ENCODE measurements at places on chromosomes 11 and 22.

DNA sequence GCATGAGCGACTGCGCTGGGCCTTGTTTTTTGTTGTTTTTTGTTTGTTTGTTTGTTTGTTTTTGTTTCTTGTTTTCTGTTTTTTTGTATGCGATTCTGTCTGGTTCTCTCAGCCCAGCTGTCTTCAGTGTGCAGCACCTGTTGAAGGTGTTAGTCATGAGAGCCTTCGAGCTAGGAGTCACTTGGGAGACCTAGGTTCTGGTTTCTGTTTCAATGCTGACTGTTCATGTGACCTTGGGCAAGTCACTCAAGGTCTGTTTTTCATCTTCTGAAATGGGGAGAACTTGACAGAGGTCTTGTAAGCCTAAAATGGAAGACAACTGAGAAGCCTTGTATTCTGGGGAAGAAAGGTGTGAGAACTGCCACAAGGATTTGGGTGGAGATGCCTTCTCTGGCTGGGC lies 1.8 kb downstream of the DCPS start:
- DNase-seq: no peak

- DNase-seq: no peak
Observed at GRCh38 chr22:46596819-46597218, 23.4 kb upstream of the GRAMD4 start.

DNA sequence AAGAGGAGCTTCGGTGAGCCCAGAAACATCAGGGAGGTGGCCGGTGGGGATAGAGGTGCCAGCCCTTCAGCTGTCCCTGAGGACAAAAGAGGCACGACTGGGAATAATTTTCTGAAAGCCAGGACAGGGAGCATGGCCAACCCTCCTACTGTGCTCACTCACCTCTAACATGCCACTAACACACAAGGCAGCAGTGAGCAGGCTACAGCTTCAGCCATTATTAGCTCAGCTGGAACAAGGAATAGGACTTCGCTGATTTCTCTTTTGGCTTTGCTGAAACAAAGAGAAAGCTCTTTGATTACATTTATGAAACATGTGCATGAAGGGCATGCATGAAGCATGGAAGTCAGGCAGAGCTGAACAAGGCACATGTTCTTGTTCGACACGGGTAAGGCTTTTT lies 12.1 kb upstream of the OR10A5 start:
- no peak for DNase-seq

DNA sequence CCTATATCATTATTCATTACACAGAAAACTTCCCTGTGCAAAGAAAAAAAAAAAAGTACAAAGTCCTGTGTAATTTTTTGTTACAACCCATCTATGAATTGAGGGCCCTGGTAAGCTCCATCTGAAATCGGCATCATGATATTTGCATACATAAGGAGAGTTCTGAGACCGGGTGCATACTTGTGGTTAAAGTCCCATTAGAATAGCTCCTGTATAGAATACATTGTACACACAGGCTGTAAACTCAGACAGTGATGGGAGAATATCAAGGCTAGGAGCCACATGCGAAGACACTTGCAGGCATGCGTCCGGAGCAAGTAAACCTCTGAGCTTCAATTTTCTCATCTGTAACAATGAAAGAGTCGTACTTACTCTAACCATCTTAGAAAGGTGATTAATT lies 353.2 kb downstream of the ETS1 start:
- no peak for DNase-seq

GRCh38 chr11:126129727-126130671 lies 67.3 kb upstream of the CDON start:
- DNase-seq: no peak

DNA sequence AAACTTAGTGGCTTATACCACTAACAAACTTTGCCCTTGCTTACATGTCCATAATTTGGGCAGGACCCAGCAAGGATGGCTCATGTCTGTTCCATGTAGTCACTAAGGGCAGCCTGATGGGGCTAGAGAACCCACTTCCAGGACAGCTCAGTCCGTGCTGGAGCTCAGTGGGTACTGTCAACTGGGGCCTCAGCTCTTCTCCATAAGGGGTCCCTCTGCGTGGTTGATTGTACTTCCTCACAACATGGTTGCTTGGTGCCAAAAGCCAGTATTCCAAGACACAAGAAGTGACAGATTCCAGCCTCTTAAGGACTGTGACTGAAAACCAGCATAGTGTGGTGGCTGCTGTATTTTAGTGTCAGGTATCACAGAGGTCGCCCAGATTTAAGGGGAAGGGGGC lies 675.2 kb downstream of the TBC1D22A start:
- no peak for DNase-seq

- DNase-seq: peak; percentile 89
Observed at GRCh38 chr11:1882265-1883238, 9.1 kb downstream of the PRR33 start.

DNA sequence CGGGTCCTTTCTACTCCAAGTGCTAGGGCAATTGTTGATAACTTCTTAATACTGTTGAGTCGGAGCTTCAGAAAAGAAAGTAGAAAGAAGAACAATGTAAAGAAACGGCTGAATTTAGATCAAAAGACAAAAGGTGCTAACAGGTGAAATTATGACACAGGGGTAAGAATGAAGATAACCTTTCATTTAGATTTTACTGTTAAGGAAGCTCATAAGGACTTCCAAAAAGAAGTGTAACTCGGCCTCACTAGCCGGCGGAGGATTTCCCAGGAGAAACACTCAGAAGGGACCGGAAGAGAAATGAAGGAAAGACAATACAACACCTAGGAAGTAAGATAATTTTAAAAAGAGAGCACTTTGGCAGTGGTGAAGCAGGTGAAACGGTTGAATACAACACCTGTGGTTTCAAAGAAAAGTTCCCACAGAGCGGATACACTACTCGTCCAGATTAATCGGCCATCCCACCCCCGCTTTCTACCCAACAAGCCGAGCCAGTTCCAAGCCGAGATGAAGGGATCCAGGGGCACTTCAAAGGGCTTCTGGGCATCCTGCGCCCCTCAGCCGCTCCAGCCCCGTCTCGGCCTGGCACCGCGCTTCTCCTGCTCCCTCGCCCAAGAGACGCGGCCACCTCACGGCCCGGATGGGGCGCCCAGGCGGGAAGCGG lies 737 bp downstream of the PPP2R1B start:
- no peak for DNase-seq

- peak; percentile 53 for DNase-seq
Observed at GRCh38 chr22:46070215-46070802, 80.0 kb upstream of the PPARA start.

GRCh38 chr11:128720522-128720985 lies 26.7 kb downstream of the FLI1 start:
- peak; percentile 57 for DNase-seq

- no peak for DNase-seq
Observed at GRCh38 chr22:36773935-36774334, 2.0 kb downstream of the IFT27 start.

- no peak for DNase-seq
Observed at GRCh38 chr11:106391771-106392420, 314.4 kb downstream of the AASDHPPT start.

DNA sequence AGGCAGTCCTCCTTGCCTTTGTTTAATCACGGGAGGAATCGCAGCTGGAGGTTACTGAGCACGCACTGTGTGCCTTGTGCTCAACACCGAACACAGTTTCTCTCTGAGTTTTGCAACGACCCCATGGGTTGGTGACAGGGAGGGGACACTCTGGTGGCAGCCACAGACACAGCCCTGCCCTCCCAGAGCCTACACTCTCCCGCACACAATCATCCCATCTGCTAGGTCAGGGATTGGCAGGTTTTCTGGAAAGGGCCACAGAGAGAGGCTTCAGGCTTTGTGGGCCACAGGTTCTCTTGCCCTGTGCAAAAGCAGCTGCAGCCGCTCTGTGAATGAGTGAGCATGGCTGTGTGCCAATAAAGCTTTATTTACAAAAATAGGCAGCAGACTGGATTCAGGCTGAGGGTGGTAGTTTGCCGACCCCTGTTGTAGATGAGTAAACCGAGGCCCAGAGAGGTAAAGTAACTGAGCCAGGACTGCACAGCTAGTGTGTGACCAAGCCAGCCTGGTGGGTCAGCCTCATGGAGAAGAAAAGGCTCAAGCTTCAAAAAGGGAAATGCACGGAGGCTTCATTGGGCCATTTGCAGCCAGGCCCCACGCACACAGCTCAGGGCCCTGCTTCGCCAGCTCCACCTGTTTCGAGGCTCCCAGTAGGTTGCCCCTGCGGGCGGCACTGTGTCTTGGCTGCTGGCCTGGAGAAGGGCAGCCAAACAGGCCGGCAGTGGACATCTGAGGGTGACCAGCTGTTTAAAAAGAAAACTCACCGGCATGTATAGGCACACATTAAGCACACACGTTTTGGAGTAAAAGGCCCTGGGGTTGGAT lies 16.3 kb downstream of the LTO1 start:
- no peak for DNase-seq

DNA sequence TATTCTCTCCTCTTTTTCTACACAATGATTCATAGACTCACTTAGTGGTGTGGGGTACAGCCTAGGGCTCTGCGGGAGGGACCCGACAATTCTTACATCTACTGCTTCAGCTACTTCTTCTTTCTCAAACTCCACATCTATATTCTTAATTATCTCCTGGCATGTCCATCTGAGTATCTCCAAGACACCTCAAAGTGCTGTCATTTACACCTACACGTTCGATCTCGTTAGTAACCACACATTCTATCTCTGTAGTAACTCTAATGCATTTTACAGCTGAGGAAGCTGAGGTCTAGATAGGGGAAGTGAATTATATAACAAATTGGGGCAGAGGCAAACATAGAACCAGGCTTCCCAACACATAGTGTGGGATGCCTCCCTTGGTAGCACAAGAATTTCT lies 27.7 kb upstream of the RRM1 start:
- DNase-seq: no peak

- DNase-seq: no peak
Observed at GRCh38 chr11:134119094-134119493, 50.2 kb downstream of the JAM3 start.
